Epithelial cell of prostate (primary cell): ENCODE measurements at places on chromosomes 5 and 9.

GRCh38 chr5:82426464-82427154 is 148.5 kb upstream of the RPS23 start:
- no peak for DNase-seq

DNA sequence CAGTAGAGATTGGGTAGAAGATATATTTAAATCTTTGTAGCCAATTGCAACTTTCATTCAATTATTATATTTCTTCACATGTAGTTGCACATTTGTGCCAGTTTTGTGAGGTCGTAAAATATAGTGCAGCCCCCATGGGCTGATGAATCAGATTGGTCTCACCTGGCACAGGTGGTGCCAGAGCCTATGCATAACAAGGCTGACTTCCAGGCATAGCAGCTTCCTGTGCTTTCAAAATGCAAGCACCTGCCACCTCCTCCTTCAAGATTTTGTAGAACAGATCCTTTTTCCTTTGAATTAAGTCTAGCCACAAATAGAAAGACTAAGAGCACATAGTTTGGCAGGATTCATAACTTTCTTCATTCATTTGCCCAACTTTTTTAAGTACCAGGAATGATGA is 87.1 kb downstream of the STARD4 start:
- DNase-seq: no peak

- no peak for DNase-seq
Measured at GRCh38 chr5:5219541-5219940, 79.4 kb downstream of the ADAMTS16 start.

DNA sequence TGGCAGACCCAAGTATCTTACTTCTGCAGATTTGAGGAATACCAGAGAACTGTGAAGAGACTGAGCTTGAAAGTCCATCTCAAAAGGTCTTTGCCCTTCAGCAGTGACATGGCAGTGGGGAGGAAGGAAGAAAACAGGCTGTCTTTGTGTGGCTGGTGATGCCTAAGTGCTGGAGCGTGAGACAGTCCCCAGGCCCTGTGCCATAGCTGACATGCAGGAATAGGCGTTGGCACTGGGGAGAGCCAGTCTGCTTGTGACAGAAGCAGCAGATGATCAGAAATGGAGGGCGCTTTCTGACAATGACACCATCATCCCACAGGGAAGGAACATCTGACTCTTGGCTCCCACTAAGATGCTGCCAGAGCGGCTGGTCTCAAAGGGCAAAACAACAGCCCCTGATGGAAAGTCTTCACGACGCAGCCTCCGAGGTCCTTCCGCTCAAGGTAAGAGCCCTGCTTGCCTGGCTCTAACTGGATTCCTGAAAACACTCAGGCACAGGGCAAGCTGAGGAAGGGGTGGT is 15.5 kb upstream of the GLRX start:
- DNase-seq: no peak

DNA sequence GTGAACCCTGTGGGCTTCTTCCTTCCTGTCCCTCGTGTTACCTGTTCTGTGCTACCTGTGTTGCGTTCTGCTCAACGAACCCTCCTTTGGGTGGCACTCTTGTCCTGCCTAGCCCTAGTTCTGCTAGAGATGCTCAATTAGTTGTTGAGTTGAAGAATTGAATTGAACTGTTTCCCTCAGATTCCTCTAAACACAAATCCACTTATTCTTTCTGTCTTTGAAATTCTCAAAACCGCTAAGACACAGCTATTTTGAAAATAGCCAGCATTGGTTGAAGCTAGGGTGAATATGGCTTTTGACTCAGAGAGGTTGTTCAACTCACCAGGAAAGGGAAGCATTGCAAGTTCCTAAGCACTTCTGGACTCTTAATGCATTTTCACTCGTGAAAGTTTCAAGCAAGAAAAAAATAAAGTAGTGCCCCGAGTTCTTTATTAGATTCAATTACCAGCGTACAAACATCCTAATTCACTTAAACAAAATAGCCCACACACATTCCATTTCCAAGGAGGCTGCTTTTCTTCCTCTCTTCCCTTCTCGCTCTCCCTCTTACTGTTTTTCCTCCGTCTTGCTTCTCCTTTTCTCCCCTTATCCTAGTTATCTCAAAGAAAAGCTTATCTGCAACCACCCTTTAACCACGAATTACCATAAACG is 642 bp upstream of the ITGA1 start:
- DNase-seq: peak; percentile 12

DNA sequence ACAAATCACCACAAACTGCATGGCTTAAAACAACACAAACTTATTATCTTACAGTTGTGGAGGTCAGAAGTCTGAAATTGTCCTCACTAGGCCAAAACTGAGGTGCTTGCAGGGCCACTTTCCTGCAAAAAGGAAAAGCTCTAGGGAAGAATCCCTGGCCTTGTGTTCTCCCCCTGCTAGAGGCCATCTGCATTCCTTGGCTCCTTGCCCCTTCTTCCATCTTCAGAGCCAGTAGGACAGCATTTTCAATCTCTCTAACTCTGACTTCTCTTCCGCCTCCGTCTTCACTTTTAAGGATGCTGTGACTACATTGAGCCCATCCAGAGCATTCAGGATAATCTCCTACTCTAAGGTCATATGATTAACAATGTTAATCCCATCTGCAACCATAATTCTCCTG is 236.6 kb downstream of the CDK5RAP2 start:
- DNase-seq: no peak

GRCh38 chr9:91120200-91120599 is 241.5 kb downstream of the AUH start:
- no peak for DNase-seq

DNA sequence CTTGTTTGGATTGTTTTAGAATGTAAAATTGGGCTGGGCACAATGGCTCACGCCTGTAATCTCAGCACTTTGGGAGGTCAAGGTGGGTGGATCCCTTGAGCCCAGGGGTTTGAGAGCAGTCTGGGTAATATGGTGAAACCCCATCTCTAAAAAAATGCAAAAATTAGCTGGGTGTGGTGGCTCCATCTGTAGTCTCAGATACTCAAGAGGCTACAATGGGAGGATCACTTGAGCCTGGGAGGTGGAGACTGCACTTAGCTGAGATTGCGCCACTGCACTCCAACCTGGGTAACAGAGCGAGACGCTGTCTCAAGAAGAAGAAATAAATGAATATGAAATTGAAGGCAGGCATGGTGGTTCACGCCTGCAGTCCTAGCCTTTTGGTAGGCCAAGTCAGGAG is 21.3 kb downstream of the MAML1 start:
- DNase-seq: no peak

- DNase-seq: no peak
Measured at GRCh38 chr5:2542821-2543220, 208.7 kb downstream of the IRX2 start.

DNA sequence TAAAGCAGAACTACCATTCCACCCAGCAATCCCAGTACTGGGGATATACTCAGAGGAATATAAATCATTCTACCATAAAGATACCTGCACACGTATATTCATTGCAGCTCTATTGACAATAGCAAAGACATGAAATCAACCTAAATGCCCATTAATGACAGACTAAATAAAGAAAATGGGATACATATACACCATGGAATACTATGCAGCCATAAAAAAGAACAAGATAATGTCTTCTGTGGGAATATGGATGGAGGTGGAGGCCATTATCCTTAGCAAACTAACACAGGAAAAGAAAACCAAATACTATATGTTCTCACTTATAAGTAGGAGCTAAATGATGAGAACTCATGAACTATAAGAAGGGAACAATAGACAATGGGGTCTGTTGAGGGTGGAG is 12.5 kb downstream of the HAPLN1 start:
- no peak for DNase-seq

- no peak for DNase-seq
Measured at GRCh38 chr9:122355336-122355875, 15.4 kb upstream of the PTGS1 start.
